Activated CD4-positive, alpha-beta T cell treated with anti-CD3 and anti-CD28 coated beads, Interleukin-2, amount 50 U/mL, for 24 hours (primary cell): ENCODE measurements at places on chromosomes 2 and 18.

DNA sequence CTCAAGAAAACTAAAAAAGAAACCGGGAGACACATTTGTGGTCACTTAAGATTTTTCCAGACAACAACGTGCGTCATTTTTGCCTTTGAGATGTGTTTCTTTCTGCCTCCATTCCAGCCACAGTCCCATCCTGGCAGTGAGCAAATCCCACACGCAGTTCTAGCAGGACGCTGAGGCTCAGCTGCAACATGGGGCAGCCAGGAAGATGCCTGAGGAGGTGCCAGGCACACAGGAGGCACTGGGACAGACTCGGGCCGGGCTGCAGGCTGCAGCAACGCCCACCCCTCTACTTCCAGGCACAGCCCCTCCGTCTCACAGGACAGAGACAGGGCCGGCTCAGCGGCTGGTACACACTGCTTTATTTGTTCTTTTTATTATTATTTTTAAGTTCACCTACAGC is 13.1 kb downstream of the KLF11 start:
- no peak for DNase-seq

DNA sequence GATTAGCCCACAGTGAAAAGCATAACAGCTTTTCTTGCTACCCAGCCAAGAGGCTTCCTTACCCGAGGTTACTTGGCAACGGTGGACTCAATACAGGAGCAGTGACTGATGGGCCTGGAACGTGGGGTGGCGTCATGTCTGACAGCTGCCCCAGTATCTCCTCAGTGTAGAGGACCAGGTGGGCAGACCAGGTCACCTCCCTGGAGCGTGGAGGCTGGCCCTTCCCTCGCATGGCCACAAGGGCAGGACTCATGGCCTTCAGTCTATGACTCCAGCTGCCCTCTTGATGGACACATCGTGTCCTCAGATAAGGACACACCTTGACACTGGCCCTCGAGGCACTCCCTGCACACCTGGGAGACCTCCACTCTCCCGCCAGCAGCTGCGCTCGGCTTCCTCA is 6.4 kb downstream of the ASPRV1 start:
- no peak for DNase-seq

GRCh38 chr2:46857871-46858701 is 57.5 kb downstream of the MCFD2 start:
- DNase-seq: no peak

GRCh38 chr18:8063733-8064132 is 496.6 kb downstream of the PTPRM start:
- no peak for DNase-seq
